ENCODE measurements at places on chromosomes 2 and 18.

DNA sequence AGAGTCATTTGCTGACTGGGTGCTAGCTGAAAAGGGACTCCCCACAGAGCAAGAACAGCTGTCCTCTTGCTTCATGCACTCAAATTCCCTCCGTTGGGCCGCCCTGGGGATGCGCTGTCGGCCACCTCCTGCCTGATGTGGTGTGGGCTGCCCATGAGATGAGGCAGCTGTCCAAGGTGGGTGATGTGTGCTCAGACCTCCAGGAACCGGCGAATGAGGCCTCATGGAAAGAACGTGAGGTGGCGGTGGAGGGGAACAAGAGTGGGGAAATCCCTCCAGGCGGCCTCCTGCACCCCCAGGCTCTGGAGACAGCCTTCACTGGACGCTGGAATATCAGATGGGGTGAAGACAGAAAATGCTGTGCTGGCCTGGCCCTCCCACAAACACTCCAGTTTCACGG is 79.8 kb downstream of the LONRF2 start:
- DNase-seq, result no peak

- no peak for DNase-seq
These were observed 352.0 kb downstream of the GALNT13 start for GRCh38 chr2:154223726-154224125.

DNA sequence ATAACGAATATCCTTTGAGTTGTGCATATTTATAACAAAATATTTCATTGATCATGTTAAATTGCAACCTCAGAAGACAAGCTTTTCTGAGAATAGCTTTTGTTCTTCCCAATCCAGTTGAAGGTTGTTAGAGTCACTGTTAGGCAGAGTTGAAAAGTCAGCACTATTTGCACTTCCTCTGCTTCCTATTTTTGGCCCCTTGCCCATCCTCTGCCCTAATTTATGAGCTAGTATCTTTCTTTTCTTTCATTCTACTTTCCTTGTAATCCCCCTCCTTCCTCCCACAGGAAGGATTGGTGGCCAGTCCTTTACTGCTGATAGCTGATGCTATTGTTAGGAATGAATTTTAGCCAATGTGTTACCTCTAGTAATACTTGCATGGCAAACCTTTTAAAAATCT is 4.9 kb downstream of the RALB start:
- peak; percentile 80 for DNase-seq

- DNase-seq, result no peak
These were observed 187.5 kb upstream of the CYRIA start for GRCh38 chr2:16853088-16853487.

DNA sequence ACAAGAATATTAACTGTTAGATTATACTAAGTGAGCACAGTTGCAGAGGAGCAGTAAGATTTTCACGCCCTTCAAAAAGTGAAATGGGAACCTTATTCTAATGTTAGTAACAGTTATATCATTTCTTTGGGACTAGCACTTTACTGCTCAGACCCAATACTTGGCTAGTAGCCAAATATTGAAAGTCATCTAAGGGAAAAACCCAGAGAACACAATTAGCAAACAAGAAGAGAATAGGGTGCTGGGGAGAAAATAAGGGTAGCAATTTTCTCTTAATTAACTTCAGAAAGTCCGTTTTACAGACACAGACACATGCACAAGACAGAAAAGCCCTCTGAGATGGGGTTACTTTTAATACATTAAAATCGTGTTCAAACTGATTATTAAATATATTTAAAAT is 71.8 kb downstream of the ID2 start:
- no peak for DNase-seq

DNA sequence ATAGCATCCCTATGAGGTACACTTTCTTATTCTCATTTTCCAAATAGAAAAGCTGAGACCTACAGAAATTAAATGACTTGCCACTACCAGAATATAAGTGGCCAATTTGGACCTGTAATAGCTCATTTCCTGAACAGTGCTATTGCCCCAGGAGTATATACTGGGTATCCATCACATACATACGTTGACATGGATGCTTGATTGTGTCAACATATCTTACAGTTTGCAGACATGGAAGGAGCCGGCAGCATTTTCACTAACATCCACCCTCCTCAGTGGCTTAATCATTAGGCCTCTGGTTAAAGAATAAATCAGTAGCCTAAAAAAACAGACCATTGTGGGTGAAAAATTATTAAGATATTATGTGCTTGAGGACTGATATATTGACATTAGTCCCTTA is 829.3 kb downstream of the LRP1B start:
- DNase-seq, result no peak

DNA sequence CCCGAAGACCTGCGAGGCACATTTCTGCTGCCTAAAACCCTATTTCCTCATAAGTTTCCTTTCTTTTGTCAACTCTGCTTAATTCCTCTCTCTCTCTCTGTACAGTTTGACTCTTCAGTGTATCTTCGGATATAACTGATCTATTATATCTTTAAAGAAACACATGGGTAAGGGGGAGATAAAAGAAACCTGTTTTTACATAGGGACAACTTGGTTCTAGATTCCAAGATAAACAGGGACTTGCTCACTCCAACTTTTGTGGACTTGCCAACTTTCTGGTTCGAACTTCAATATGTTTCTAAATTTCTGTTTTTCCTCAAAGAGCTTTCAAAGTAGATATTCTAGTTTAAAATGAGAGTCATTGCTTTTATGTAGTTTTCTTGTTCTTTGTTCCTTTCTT is 182.7 kb upstream of the EPC2 start:
- DNase-seq, result no peak

GRCh38 chr2:234463626-234464290 is 33.1 kb downstream of the ARL4C start:
- DNase-seq, result no peak

- DNase-seq, result no peak
These were observed 13.0 kb upstream of the METAP1D start for GRCh38 chr2:171986778-171987177.

DNA sequence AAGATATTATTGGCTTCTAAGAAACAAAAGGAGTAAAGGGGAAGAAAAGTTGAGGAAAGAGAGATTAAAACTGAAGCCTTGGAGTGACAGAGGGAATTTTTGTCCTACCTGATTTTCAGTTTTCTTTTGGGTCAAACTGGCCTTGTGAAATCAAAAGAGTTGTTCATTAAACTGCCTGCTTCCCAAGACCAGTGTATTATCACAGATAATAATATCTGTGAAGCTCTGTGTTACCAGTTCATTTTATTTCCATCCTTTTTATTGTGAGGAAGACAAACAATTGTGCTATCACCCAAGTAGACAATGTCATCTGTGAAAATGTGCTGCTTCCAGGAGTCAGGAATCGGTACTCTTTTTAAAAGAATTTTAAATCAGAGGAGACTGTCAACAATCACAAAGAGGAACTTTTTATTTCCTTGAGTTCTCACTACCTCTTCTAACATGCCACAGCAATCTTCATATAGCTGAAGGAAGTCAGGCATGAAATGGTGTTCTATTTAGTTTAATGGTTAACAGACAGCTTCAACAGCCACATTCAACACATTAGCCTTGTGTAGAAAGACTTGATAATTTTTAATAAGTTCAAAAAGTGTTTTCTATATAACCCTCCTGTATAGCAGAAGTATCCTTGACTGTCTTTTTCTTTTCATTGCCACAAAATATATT is 554.8 kb downstream of the PIK3C3 start:
- no peak for DNase-seq

GRCh38 chr2:137237055-137237454 is 471.7 kb downstream of the THSD7B start:
- DNase-seq, result no peak

DNA sequence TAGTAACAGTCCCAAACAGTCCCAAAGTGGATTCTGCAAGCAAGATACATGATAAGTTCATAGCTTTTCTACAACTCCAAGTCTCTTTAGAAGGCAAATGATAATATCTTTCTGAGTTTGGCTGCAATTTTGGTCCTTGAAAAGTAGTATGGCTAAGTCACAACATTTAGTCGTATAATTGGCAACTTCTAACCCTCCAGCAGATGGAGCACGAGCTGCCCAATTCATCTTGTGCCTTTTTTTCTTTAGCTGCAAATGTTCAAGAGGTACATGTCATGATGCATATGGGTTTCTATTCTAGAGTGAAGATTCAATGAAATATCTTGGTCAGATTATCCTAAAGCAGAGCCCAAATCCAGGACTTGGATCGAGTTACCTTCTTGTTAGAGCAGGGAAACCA is 127.0 kb upstream of the KLHL14 start:
- DNase-seq, result no peak

GRCh38 chr2:29025711-29026110 is 44.6 kb downstream of the TOGARAM2 start:
- no peak for DNase-seq

DNA sequence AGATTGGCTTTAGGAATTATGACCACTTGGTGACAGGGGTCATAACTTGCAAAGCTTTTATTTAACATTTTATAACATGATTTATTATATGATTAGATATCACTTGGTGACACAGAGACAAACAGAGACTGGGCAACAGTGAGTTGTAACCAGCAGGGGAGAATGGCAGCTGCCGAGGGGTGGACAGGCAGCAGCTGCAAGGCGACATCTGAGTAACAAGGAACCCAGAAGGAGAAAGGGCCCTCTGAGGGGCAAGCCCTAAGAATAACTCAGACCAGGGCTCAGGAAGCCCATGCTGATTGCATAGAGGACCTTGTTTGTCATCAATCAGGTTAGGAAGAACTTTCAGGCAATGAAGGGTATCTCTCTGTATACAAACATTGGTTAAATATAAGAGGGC is 339.9 kb upstream of the SOX11 start:
- DNase-seq, result no peak

GRCh38 chr2:230811508-230811907 is 53.2 kb upstream of the ITM2C start:
- no peak for DNase-seq

- no peak for DNase-seq
These were observed 37.9 kb downstream of the SS18 start for GRCh38 chr18:26052505-26052904.

- no peak for DNase-seq
These were observed 177.4 kb downstream of the CAPN13 start for GRCh38 chr2:30629866-30630265.

GRCh38 chr2:136189221-136189782 is 71.4 kb upstream of the CXCR4 start:
- DNase-seq, result no peak

DNA sequence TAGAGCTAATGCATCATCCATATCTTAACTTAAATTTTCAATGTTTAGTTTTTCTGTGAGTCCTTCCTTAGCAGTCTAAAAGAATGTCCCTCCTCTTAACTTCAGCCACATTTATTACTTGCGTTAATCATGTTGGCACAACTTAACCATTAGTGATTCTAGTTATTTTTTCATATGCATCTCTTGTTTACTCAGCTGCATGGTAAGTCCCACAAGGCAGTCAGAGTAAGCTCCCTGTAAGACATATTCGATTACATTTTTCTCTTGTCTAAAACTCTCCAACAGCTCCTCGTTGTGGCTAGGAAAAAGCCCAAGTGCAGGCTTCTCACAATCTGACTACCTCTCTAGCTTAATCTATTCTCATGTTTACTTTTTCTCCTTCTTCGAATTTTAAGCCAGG is 2045.3 kb upstream of the PIK3C3 start:
- no peak for DNase-seq

DNA sequence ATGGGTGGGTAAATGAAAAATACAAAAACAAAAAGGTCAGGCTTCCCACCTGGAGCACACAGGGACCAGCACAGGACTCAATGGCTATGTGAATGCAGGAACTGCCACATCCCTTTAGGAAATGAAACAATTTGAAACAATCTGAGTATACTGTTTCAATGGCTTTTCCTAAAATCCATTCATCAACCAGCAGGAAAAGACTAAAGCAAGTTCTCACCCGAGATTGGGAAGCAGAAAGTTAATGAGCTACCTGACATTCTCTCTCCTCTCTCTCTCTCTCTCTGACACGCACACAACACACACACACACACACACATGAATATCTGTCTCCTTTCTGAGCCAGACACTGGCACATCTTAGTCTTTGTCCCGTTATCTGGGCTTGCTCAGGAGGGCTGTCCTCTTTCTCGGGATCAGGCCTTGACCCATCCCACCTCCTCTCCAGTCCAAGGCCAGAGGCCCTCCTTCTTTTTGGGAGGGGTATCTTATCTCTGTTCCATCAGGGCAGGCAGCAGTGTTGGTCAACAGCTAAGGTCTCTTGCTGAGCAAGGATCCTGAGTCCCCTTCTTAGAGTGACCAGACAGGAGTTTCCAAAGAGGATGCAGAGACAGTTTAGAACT is 11.6 kb upstream of the LRRFIP1 start:
- peak; percentile 23 for DNase-seq

DNA sequence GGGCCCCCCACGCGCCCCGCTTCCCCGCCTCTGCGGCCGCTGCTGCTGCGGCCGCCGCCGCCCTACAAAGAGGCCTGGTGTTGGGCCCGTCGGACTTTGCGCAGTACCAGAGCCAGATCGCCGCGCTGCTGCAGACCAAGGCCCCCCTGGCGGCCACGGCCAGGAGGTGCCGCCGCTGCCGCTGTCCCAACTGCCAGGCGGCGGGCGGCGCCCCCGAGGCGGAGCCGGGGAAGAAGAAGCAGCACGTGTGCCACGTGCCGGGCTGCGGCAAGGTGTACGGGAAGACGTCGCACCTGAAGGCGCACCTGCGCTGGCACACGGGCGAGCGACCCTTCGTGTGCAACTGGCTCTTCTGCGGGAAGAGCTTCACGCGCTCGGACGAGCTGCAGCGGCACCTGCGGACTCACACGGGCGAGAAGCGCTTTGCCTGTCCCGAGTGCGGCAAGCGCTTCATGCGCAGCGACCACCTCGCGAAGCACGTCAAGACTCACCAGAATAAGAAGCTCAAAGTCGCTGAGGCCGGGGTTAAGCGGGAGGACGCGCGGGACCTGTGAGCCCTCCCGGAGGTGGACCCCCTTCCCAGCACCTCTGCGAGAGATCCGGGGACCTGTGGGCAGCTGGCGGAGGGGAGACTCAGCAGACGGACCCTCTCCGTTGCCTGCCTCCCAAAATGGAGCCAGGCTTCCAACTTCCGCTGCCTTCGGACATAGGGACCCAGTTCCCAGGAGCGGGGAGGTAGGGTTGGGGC is 1.9 kb downstream of the SP5 start:
- peak; percentile 57 for DNase-seq

GRCh38 chr18:1090758-1091157 is 186.1 kb downstream of the ADCYAP1 start:
- no peak for DNase-seq

- peak; percentile 11 for DNase-seq
These were observed 22.8 kb upstream of the POLR1B start for GRCh38 chr2:112519506-112519905.

DNA sequence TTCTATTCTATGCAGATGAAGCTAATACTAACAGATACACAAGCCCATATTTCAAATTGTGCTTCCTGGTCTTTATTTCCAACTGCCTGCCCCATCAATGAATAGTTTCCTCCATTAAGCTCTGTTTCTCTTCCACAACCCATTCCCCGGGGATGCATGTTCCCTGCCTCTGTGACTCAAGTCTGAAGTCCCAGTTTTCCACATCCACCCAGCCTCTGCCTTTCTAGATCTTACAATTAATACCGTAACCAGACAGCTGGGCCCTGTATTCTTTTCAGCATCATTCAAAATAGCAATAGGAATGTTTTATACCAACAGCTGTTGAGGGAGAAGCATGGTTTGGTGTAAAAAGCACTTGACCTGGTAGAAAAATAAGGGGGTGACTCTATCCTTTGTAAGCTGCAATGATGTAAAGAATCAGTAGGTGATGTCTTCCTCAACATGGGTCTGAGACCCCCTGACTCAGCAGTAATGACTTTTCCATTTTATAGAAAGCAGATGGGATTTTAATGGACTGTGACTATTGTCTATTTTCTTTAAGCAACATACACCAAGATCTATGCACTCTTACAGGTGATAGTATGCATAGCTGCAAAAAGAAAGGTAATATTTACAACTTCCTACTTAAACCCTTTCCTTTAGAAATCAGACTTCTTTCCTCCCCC is 46.1 kb upstream of the DAPL1 start:
- no peak for DNase-seq

Measured in common myeloid progenitor, CD34-positive (primary cell).